Stimulated activated CD8-positive, alpha-beta memory T cell treated with anti-CD3 and anti-CD28 coated beads, Interleukin-15, amount 100 ng/mL, for 4 hours (primary cell): ENCODE measurements at places on chromosomes 1 and 21.

GRCh38 chr1:225891229-225891972 is 2.5 kb upstream of the LEFTY1 start:
- DNase-seq = no peak

DNA sequence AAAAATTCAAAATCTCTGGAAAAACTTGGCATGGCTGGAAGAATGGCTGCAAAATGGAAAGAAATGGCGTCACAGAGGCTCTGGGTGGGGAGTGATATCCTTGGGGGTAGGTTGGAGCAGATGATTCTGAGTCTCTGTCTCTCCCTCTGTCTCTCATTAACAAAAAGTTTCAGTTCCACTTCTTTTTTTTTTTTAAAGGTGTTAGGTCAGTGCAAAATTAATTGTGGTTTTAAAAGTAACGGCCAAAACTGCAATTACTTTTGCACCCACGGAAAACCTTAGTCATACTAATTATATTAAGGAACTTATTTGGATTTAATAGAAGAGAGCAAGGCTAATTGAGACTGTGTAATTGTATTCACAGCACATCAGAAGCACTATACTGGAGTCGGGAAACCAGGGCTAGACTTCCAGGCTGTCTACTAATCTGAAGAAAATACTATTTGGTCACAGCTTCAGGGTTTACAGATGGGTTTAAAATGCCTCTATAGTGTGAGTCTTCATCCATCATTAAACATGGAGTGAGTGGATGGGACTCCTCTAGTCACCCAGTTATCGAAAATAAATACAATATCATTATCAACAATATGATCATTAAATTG is 289.1 kb upstream of the PLD5 start:
- no peak for DNase-seq

DNA sequence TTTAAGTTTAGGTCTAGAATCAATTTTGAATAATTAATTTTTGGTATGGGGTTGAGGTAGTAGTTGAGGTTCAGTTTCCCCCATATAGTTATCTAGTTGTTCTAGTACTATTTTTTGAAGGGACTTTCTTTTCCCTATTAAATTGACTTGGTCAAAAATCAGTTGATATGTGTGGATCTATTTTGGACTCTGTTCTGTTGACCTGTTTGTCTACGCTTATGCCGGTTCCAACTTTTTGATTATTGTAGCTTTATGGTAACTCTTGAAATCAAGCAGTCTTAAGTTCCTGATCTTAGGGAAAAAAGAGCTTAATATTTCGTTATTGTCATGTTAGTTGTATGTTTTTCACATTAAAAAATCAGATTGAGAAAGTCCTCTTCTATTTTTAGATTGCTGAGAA is 60.7 kb downstream of the FOXD2 start:
- DNase-seq = no peak

DNA sequence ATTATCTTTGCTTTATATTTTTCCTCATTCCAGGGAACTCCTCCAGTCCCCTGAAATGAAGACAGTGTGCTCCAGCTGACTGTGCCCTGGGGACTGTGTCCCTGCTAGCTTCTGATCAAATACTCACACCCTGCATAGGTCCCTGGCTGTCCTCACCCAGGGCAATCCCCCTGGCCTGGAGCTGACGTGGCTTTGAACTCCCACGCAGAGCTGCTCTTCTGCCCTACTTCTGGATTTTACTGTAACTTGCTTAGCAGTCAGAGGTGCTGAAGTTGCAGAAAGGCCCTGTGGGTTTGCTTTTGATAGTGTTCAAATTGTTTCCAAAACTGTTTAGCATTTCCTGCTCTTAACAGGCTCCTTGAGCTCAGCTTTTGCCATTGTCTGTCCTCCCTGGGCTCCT is 186.5 kb downstream of the FASLG start:
- peak; percentile 30 for DNase-seq

DNA sequence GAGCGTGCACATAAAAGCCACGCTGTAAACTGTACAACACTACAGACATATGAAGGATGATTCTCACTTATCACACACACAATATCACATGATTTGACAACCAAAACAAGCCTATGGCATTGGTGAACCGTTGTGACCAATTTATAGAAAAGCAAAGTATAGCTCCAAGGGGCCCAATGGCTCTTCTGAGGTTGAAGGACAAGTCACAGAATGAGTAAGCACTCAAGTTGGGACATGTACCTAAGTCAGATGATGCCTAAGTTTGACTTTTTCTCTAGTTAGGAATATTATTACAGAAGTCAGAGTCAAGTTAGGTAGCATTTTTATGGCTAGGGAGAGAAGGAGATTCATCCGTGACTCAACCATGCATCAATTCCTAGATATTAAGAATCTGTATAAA is 45.7 kb downstream of the PLPP3 start:
- DNase-seq = no peak

- no peak for DNase-seq
Observed at GRCh38 chr1:30672661-30673060, 50.7 kb downstream of the MATN1 start.

DNA sequence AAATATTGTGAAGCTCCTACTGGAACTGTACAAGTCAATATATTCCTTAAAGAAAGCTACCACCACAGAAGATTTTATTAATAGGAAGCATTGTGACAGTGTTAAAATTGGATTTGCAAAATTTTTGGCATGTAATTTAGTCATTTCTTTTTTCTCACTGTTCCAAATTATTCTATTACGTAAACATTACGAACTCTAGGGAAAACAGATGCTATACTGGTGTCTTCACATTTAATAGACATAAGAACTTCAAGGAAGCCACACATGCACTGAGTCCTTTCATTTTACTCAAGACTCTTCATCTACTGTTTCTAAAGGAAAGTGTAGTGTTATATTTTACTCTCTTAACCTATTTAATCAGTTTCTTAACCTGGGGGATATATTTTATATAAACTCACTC is 135.4 kb downstream of the HMCN1 start:
- DNase-seq = no peak

DNA sequence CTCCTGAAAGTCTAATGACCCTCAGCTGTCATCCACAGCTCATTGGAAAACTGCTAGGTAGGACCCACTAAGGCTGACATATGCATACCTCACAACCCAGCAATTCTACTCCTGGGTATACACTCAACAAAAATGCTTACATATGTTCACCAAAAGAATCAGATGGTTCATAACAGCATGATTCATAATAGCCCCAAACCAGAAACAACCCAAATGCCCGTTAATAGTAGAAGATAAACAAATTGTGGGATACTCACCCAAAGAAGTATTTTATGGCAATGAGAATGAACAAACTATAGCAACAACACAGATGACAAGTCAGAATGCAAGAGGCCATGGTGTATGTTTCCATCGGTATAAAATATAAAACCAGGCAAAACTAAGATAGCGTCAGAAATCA is 124.6 kb downstream of the HLCS start:
- DNase-seq = no peak

- DNase-seq = no peak
Observed at GRCh38 chr1:53126495-53126894, 15.9 kb downstream of the SLC1A7 start.

GRCh38 chr1:29094954-29095353 is 28.7 kb downstream of the TMEM200B start:
- DNase-seq = no peak
